GM12891 (cell line): ENCODE measurements at places on chromosomes 5 and 9.

GRCh38 chr9:99085949-99086948, 18.7 kb upstream of the TGFBR1 start:
- no peak for DNase-seq

DNA sequence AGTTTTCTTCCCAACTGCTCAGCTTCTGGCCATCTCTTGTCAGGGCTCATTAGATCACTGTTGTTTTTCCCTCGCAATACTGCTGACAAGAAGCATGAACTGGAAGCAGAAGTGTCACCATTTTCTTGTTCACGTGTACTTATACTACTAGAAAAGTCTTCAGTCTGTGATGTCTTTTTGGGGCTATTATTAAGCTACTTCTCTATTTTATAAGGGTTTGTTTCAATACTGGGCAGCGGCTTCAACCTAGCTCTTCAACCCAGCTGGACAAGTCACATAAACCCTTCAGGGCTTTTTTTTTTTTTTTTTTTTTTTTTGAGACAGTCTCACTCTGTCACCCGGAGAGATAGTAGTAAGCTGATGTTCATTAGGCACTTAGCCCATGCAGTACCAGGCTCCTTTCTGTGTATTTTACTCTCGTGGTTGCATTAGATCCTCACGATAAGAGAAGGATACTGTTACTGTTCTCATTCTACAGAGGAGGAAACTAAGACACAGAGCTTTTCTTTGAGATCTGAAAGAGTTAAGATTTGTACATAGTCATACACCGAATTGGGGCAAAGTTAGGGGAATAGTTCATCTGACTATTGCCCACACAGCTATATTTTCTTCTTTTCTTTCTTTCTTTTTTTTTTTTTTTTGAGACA, 20.5 kb downstream of the RAPGEF1 start:
- no peak for DNase-seq

DNA sequence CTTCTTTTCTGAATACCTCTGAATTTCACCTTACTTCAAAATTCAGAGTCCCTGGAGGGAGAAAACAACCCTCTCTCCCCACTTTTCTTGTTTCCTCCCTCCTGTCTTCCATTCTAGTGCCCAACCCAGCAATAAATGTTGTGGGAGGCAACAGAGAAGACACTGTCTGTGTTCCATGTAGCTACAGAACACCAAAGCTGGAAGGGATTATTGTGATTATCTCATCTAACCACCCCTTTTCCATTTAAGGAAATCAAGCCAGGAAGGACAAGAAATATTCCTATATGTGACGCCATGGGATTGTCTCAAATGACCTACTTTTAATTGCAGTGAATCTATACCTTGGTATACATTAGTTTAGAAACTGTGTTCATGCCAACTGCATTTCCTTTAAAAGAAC, 476.6 kb upstream of the TNC start:
- no peak for DNase-seq

DNA sequence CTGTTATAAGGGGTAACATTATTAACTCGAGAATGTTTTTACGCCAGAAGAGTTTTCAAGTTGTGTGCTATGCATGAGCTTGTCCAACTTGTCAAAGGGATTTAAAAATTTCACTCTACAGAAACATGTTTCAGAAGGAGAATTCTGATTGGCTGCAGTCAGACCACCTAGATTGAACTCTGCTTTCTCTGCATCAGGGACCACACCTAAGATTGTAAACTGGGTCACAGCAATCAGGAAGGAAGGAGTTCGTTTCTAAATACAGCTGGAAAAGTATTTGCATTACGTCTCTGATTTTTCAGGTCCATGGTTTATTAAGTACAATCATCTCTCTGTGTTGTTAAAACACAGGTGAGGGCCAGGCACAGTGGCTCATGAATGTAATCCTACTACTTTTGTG, 5.8 kb downstream of the GLRX start:
- no peak for DNase-seq

- DNase-seq: peak; percentile 83
These were observed 464.5 kb downstream of the ICE1 start for GRCh38 chr5:5886812-5887486.

- no peak for DNase-seq
These were observed 173.1 kb downstream of the CCDC171 start for GRCh38 chr9:15725953-15726352.

DNA sequence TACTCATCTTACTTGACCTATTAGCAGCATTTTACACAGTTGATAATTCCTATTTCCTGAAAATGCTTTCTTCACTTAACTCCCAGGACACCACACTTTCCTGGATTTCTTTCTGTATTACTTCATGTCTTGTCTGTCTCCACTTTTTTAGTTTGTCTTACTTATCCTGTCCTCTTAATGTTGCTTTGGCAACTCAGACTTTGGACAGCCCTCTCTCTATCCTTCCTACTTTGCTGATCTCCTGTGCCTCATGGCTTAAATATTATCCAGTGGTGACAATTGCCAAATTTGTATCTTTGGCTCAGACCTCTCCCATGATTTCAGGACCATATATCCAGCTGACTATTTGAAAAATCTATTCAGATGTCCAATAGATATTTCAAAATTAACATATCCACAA, 39.8 kb upstream of the NUDT12 start:
- no peak for DNase-seq

GRCh38 chr5:130102960-130103359, 198.7 kb downstream of the CHSY3 start:
- no peak for DNase-seq

DNA sequence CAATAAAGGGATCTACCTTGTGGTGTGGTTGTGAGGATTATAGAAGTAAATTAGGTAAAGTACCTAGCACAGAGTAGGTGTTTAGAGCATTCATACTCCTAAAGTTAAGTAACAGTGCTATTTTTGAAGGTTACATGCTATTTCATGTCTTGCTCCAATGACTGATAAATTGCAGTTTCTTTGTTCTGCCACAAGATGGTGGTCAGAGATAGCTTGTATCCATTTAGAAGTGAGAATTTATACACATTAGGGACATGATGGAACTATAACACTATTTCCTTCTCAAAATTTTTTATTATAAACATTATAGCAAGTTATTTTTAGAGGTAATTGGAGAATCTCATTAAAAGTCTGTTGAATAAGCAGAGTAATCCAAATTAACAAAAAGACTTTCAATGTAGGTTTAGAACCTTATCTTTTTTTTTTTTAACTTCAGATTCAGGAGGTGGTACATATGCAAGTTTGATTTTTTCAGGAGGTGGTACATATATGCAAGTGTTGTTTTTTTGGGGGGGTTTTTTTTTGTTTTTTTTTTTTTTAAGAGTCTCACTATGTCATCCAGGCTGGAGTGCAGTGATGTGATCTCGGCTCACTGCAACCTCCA, 17.1 kb downstream of the MTREX start:
- no peak for DNase-seq

DNA sequence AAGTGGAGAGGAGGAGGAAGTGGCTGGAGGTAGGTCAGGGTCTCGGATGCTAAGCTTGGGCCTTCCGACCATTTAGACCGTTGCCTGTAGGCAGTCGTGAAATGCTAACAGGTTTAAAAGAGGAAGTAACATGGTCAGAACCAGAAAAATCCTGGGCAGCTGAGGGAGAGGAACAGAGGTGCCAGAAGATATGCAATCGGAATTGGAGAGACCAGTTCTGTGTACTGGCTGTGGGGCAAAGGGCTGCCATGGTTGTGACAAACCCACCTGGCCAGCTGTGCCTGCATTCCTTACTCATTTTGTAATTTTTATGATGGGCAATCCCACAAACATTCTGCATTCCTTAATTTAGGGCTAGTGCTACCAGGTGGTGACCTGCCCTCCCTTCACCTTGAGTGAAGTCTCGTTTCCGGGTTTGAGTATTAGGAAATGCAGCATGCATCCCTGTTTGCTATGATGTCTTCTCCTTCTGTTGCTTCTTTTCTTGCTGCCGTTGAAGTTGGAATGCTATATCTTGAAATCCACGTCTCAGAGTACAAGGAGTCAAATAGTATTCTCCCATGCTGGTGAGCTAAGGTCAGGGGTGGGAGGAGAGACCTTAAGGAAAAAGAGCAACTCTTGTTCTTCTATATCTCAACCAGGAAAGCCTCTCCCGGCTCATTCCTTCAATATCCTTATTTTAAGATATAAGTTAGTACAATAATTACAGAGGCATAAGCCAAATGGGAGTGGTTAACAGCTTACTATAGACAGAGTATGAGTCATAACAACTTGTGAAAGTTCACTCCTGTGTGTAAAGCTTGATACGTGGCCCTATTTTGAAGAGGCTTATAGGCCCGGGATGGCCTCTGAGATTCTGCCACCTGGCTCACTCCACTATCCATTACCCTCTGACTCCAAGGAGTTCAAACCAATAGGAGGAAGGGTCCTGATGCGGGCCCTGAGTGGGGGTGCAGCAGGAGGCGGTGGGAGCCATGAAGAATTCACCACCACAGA, 37.0 kb downstream of the B4GALT1 start:
- no peak for DNase-seq

GRCh38 chr5:132271251-132272246, 14.1 kb downstream of the PDLIM4 start:
- DNase-seq: no peak

- no peak for DNase-seq
These were observed 219.7 kb downstream of the ADCY2 start for GRCh38 chr5:7615566-7616061.

DNA sequence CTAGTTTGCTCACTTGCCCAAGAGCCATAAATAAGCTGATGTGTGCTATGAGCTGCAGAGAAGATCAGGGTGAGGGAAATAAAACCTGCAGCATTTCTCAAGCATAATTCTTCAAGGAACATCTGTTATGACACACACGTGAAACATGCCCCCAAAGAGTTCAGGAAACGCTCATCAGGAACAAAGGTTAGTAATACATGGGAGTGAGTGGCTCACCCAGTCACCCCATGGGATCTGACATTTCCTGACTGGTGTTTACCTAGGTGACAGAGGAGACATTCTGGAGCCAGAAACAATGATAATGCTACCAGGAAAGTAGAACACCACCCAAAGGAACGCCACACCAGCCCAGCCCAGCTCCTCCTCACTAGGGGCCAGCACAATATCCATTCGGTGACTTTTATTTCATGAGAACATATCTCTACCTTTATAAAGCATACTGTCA, 66.0 kb downstream of the FRMD3 start:
- DNase-seq: no peak

GRCh38 chr5:160432196-160432595, 10.5 kb downstream of the PTTG1 start:
- no peak for DNase-seq

DNA sequence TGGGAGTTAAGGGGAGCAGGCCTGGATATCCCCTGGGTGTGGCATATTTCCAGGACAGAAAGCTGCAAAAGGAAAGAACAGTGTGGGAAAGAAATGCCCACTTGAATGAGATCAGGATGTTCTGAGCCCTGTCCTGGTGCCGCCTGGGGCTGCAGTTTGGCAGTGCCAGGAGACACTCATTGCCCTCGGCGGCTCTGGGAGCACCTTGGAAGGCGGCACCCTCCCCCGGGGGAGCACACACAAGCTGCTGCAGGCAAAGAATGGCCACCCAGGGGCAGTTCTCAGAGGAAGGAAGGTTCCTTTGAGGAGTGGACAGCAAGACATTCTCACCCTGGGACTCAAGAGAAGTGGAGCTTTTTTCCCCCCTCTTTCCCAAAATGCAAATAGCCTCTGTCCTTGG, 305.3 kb downstream of the NTRK2 start:
- no peak for DNase-seq

GRCh38 chr9:134625361-134626068, 16.1 kb upstream of the COL5A1 start:
- no peak for DNase-seq

DNA sequence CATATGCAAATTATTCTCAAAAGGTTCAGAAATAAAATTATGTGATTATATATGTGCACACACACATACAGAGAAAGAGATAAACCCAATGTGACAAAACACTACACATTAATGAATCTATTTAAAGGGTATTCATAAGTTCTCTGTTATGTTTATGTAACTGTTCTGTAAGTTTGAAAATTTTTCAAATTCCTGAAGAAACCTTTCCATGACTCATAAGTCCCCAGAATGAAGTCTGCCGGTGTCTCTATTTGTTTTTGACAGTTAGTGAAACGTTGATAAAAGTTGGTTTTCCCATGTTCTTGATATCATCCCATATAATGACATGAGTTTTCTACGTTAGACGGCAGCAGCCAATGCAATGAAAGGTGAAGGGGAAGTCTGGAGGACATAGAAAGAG, 199.5 kb upstream of the PUM3 start:
- no peak for DNase-seq

DNA sequence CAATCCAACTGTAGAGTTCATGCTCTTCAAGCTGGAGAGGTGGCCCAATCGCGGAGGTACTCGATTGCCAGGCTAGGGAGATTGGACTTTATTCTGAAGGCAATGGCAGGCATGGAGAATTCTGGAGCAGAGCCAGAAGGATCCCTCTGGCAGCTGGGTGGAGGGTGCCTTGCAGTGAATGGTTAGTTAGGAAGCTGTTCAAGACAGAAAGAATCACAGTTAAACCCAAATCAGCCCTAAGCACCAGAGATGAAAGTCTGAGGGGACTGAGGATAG, 182.4 kb downstream of the RGS3 start:
- no peak for DNase-seq

DNA sequence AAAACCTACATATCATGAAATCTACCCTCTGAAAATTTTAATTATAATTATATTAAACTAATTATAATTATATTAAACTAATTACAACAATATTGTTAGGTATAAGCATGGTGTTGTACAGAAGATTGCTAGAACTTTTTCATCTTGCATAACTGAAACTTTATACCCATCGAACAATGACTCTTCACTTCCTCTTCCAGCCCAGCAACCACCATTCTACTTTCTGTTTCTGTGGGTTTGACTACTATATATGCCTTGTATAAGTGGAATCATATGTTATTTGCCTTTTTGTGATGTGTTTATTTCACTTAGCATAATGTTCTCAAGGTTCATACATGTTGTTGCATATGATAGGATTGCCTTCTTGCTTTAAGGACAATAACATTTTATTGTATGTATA, 274.2 kb upstream of the CCNH start:
- DNase-seq: no peak

- no peak for DNase-seq
These were observed 5.3 kb upstream of the BICD2 start for GRCh38 chr9:92769990-92770359.

DNA sequence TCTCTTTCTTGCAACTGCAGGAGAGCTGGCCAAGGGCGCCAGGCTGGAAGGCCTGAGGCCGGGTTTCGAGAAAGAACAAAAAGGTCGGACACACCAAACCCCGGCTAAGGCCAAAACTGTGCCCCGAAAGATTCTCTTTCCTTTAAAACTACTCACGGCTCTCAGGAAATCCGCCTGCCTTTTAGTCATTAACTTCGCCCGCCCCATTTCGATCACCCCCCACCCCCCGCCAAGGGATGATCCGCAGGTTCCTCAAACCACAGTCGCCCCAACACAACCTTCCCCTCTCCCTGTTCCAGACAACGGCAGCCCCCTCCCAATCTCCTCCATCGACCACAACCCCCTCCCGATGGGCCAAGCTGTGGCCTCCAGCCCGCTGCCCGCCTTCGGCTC, 536 bp downstream of the FEM1C start:
- DNase-seq: no peak
